BJ (cell line): ENCODE measurements at places on chromosomes 12 and 14. TPM values are rescaled to one million over a fixed set of nuclear protein-coding genes. Genes with fewer than 3 reads are reported as not detected.

The EPYC gene
- 0.17 TPM in 1 of 2 replicates, not detected in the other for polyA plus RNA-seq

- no peak for DNase-seq
These were observed 4.3 kb downstream of the CPNE6 start for GRCh38 chr14:24075485-24076301.

- DNase-seq, result no peak
These were observed 520.7 kb downstream of the TRHDE start for GRCh38 chr12:72792889-72793288.

GRCh38 chr14:78254911-78255461, 84.8 kb downstream of the NRXN3 start:
- peak; percentile 1 for DNase-seq

DNA sequence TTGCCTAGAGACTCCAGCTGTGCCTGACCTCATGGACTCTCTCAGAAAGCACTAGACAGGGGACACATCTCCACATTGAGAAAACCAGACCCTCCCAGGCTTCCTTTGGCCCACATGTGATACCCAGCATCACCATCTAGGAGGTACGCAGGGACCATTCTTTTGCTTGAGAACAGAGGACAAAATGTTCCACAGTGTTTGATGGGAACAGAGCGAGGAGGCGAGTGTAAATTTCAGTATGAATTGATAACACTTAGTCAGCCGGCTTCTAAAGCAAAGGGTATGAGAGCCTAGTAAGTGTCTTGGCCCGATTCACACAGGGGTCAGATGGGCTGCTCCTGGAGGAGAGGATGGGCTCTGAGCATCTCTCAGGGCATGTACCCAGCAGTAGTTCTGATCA, 1052.4 kb downstream of the BCL11B start:
- DNase-seq, result no peak

GRCh38 chr12:102883204-102883799, 33.7 kb downstream of the PAH start:
- no peak for DNase-seq

The STON2 gene
- not detected in 2 replicates for polyA plus RNA-seq

The DAO gene
- polyA plus RNA-seq, result not detected in 2 replicates

DNA sequence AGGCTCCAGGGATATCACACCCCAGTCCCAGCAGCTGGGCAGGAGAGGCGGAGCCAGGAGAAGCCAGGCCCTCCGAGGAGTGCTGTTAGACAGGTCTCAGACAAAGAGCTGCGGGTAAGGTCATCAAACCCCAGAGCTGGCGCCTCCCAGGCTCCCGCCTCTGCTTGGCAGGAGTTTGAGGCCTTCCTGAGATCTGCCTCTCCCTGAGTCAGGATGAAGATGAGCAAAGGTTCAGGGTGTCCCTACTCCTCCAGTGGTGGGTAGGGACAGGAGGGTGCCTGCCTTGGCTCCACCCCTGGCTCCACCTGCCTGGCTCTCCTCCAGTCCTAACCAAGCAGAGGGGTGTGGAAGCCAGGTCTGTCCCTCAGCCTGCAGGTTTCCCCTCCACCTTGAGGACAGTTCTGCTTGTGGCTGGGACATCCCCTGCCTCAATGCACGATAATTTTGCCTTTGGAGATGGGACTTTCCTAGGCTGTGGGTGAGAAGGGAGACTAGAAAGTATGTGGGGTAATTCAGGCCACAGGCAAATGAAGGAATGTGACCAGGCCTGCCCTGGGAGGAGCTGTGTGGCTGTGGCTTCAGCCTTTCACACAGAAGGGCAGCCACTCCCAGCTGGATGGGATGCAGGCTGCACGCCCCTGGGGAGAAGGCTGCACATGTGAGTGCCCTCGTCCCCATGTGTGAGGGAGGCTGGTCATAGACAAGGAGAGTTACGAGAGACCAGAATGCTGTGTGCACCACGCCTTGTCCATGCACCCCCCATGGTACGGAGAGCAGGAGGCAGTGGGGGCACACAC, 2.2 kb downstream of the PLEKHG6 start:
- DNase-seq, result no peak

GRCh38 chr12:109182041-109182839, 65.9 kb downstream of the ACACB start:
- no peak for DNase-seq

The TUNAR gene
- polyA plus RNA-seq, result 0.02 TPM in 1 of 2 replicates, not detected in the other

GRCh38 chr14:20332788-20333493, at the start of gene CCNB1IP1:
CCNB1IP1 (minus strand) TSS chr14:20333279; CDS start chr14:20316523, 16,756 bp downstream.
- DNase-seq, result peak; percentile 73

GRCh38 chr12:120260607-120261006, 4.9 kb downstream of the PXN start:
- DNase-seq, result no peak

DNA sequence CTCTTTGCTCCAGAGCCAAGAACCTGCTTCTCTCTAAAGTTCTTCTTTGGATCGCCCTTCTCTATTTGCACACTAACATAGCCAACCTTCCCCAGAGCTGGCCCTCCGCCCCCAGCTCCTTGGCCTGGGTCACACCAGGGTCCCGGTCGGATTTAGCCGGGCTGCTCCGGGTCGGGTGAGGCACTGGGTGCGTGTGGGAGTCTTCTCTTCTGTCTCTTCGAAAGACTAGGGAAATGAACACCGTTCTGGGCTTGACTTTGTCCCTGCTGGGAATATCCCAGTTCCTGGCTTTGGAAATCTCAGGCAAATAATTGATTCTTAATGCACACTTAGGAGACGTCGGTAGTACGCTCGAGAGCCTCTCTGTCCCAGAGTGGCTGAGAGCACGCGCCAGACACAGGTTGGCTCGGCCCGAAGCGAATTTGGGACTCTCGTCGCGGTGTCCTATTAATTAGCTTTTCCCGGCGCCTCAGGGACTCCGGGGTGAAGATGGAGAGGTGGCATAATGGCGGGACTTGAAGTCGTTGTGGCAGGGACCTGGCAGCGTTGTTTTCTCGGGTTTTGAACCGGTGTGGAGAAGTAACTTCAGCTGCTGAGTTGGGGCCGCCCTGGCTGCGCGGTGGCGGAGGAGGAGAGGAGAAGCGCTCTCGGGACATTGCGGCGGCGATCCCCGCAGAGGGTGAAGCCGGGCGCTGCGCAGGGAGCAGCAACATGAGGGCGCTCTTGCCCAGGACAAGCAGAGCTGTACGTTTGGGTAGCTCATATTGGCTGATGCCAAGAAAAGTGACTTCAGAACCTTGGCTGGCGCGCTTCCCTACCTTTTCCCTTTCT, 7.5 kb downstream of the FOXG1 start:
- DNase-seq, result no peak
